ENCODE measurements at places on chromosomes 6 and 20.

GRCh38 chr6:50381099-50381415 is 331.3 kb upstream of the DEFB112 start:
- no peak for DNase-seq

- DNase-seq = no peak
Observed at GRCh38 chr20:50995506-50995905, 27.4 kb downstream of the KCNG1 start.

DNA sequence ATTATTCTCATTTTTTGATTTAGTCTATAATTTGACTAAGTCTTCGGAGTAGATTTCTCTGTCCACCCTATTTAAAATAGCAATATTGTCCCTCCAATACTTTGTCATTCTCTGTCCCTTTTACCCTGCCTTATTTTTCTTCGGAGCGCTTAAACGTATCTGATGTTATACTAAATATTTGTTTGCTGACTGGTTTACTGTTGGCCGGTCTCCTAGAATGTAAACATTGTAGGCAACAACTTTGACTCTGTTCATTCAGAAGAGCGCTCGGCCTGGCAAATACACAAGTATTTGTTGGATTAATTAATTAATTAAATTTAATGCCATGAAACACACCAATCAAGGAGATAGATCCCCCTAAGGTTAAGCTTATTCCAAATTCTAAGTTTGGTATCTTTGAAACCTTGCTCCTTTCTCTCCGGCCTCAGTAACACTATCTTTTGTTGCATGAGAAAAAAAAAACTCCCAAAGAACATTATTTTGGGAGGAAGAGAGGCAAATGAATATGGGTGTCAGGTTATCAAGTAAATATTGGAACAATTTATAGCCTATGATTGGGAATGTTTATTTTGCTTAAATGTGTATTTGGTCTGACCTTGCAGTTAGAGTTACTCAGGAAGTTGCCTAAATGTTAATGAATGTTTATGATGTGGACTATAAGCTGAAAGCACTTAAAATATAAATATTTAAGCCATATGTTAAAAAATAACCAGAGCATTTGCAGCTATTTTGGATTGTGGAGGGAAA is 231.1 kb downstream of the SOX4 start:
- no peak for DNase-seq

GRCh38 chr6:105099371-105099770 is 80.4 kb downstream of the POPDC3 start:
- DNase-seq = no peak

- DNase-seq = no peak
Observed at GRCh38 chr20:37223053-37223452, 38.6 kb downstream of the GHRH start.

DNA sequence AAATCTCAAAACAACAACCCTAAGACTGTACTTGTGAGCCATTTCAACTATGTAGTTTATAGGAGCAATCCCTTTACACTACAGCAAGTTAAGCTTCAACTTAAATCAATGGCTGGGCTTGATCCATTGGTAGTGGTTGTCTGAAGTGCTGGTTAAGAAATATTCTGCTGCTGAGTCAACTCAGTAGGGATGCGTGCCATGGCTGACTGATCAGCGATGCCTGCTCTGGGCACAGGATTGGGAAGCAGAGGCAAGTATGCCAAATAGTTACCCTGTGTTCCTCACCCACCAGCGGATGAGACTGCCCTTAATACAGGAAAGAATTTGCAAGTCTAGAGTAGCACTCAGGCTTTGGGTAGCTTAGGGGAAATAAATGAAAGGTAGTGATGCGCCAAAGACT is 41.5 kb downstream of the GCM1 start:
- no peak for DNase-seq

DNA sequence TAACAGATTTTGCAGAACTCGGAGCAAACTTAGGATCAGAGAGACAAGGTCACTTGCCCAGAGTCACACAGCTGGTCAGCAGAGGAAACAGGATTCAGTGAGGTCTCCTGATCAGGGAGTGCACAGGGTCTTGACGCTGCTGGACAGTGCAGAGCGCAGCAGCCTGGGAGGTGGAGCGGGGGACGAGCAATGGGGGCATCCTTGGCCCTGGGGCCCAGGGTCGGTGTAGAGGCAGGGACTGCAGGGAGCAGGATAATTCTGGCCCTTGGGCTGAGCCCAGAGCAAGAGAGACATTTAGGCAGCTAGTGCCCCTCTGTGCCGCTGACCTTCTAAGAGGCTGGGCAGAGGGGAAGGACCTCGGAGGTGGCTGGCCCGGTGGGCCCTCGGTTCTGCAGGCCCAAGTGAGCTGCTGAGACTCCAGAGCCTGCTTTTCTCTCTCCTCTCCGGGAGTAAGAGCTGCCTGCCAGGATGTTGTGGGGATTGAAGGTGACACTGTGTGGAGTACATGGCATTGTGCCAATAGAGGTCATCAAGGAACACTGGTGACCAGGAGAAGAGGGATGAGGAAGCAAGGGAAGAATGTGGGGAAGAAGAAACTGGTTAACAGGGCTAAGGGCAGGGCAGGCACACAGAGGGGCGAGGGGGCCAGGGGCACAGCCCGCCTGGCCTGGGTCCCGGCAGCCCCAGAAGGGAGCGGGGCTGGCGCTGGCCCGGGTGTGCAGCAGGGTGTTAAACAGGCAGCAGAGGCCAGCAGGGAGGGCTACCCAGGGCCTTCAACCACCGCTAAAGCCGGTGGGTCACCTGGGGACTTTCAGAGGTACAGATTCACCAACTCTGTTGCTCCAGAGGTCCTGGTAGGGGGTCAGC is 122.0 kb downstream of the AGPAT4 start:
- DNase-seq = no peak

DNA sequence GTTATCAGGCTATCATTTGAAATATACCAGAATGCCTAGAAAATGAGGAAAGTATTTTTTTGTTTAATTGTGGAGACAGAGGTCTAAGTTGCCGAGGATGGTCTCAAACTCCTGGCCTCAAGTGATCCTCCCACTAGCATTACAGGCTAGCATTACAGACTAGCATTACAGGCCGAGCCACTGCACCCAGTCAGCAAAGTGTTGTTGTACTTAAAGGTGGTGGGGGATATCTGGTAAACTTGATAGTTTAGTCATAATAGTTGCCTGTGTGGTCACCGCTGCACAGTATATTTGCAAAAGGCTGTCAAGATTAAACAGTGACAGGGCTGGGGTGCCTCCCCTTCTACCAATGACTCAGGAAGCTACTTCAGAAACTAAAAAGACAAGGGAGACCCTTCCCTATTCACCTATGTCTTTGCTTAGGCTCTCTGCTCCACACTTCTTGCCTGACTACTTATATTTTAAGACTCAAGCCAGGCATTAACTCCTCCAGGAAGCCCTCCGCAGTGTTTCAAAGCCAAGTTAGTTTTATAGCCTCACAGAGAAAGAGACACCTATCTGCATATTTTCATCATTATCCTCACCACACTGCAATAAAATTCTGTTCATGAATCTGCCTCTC is 3.1 kb upstream of the AKIRIN2 start:
- DNase-seq = no peak

DNA sequence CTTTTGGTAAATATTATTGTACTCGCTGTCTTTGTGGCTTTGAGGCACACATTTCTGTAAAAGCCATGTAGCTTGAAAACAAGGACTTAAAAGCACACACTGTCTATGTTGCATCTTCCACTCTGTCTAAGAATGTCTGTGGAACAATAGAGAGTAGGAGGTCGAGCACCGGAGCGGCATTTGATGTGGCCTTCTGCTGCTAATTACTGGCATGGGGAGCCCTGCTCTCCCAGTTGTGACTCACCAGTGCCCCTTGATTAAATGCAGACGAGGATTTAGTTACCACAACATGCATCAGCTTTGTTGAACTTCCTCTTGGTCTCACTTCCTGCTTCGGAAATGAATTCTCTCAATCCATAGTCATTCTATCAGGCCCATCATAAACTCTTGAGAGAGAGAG is 680.7 kb upstream of the SLC35B3 start:
- no peak for DNase-seq

- DNase-seq = no peak
Observed at GRCh38 chr6:73832313-73832712, 136.3 kb downstream of the CD109 start.

- peak; percentile 89 for DNase-seq
Observed at GRCh38 chr6:53793318-53794136, 1.3 kb upstream of the LRRC1 start.

- DNase-seq = no peak
Observed at GRCh38 chr20:62040381-62040922, 25.2 kb downstream of the TAF4 start.

GRCh38 chr6:99993533-99994251 is at the start of gene MCHR2:
Gene MCHR2, minus strand, starts transcription at chr6:99994223. Its CDS starts 38,076 bp downstream, at chr6:99956147.
- no peak for DNase-seq

DNA sequence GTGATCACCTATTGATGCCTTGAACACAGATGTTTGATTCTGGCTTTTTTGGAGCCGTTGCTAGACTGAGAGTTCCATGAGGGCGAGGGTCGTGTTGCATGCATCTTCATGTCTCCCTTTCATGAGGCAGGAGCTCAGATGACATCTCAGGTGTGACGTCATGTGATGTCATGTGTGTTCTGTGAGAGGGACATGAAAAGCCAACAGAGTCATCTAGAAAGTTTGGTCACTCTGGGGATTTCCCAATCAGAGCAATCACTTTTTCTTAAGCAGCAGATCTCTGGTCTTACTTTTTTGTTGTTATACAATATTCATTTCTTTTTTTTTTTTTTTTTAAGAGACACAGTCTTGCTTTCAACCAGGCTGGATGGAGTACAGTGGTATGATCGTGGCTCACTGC is 411.8 kb downstream of the PREX1 start:
- DNase-seq = no peak

- no peak for DNase-seq
Observed at GRCh38 chr6:90156861-90157260, 139.8 kb downstream of the BACH2 start.

GRCh38 chr6:111339294-111339693 is 143.7 kb downstream of the REV3L start:
- DNase-seq = no peak

DNA sequence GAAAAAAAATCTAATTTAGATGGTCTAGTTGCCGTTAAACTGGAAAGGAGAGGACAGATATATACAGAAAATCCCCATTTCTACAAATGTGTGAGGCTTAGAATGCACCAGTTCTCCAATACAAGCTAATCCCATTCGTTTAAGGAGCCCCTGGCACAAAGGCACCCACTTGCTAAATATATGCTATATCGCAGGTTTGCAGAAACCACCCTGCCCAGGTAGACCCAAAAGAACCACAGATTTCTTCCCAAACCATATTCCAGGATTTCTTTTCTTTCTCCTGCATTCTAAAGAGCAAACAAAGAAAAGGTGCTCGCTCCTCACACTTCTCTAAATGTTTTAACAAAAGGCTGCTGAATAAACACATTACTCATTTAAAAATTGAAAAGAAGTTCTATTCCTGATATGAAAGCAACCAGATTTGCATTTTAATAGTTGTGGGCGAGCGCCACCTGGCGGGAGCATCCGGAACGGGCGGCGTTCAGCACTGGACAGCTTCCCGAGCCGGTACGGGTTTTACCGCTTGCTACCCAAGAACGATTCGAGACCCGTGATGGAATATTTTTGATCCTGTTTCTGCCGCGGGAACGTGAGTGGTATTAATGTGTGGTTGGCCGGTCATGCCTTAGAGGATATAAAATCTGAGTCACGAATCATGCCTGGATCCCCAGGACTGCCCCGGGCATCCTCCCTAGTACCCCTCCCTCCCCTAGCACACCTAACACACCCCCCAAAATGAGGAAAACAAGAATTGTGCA is 2.1 kb downstream of the PTPRT start:
- DNase-seq = peak; percentile 94

DNA sequence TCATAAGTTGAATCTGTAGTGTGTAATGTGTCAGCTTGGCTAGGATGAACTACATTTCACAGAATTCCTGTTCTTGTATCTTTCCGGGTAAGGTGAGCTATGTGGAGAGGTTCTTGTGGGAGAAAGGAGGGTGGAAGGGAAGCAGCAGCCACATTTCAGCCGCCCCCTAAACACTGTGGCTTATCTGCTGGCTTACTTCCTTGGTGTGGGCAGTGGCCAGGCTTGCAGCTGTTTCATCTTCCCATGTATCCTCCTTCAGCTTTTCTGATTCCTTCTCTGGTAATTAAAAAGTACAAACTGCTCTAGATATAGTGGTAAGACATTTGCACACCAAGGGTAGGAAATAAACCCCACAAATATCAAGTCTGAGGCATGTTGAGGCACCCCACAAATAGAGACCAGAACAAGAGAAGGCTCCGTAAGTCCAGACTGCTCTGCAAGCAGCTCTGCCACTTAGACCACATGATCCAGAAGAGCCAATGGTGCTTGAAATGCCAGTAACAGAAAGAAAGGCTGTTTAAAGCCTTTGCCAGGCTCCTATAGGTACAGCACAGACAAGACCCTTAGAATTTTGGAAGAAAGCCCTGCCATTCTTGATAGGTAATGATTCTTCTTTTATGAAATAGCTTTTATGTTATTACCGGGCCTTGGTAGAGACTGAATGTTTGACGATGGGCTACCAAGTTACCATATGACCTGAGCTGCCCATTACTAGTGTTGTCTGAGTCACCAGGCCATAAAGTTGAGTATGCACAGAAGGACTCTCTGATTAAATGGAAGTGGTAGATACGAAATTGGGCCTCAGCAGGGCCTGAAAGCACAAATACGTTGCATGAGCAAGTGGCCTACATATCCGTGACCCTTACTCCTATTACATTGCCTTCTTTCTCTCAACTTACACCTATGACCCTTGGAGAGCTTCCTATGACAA is 215.0 kb upstream of the SGK1 start:
- no peak for DNase-seq

DNA sequence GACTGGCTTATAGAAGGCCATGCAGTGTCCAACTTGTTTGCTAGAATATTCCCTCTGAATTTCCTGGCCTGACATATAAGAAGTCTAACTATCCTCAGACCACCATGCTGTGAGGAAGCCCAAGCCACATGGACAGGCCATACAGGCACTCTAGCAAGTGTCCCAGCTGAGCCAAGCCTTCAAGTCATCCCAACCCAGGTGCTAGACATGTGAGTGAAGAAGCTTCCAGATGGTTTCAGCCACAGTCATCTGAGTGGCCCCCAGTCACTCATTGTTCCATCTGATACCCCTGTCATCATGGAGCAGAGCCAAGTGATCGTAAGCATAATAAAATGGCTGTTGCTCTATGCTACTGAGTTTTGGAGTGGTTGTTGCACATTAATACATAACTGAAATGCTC is 46.0 kb upstream of the INSM1 start:
- DNase-seq = no peak

DNA sequence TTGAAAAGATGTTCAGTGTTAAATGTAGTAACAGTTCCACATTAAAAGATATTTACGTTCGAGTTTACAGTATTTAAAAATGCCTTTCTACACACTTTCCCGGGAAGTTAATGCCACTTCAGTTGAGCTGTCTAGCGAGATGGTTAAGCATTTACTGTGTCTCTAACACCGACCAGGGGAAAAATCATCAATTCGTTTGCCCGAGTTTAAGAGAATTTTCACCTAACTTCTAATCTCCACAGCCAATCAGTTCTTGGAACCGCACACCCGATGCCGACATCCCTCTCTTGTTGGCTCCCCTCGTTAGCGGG is 58.2 kb downstream of the FAM217A start:
- no peak for DNase-seq

DNA sequence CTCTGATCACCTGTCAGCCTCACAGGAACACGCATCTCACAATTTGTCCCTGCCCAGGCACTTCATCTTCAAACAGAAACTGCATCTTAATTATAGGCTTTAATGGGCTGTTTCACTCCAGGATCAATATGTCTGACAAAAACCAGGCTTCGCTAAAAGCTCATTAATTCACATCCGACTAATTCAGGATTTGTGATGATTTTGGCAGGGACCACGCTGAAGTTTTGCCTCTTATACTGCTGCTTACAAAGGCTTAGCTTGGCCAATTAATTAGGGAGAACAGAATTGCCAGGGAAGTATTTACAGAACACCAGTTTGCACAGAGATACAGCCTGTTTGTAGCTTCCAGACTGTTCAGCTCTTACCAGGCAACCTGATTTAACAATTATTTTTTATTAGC is 541.0 kb upstream of the SPTLC3 start:
- DNase-seq = peak; percentile 73

Data from brain (organoid and tissue), 16 donors.